ENCODE measurements at places on chromosomes 2 and 18.

GRCh38 chr2:8976442-8977259 lies 26.8 kb downstream of the MBOAT2 start:
- no peak overlapping the region for H3K4me3 ChIP-seq
- H3K36me3 ChIP-seq: no peaks in the 10 kb centered on the region
- DNase-seq: peak; percentile 11
- H3K4me1 ChIP-seq: no peaks in the 10 kb centered on the region
- H3K27me3 ChIP-seq: no peaks in the 10 kb centered on the region

- H3K27me3 ChIP-seq: no peaks in the 10 kb centered on the region
- no peaks in the 10 kb centered on the region for H3K36me3 ChIP-seq
- peak overlapping the region; percentile 89 for H3K27ac ChIP-seq
- H3K4me3 ChIP-seq: no peak overlapping the region
- peaks cover 20% of the 10 kb centered on the region for H3K4me1 ChIP-seq
Measured at GRCh38 chr2:10935953-10936942, 24.5 kb downstream of the KCNF1 start.

GRCh38 chr2:222912776-222913175 lies 51.9 kb downstream of the ACSL3 start:
- H3K27me3 ChIP-seq: no peaks in the 10 kb centered on the region
- no peaks in the 10 kb centered on the region for H3K36me3 ChIP-seq
- H3K4me3 ChIP-seq: no peak overlapping the region
- no peak for DNase-seq
- no peak overlapping the region for H3K27ac ChIP-seq
- peaks cover 7% of the 10 kb centered on the region for H3K4me1 ChIP-seq

GRCh38 chr2:7523481-7524120 lies 606.4 kb downstream of the RNF144A start:
- H3K4me3 ChIP-seq: no peak overlapping the region
- no peaks in the 10 kb centered on the region for H3K4me1 ChIP-seq
- no peak for DNase-seq
- H3K36me3 ChIP-seq: no peaks in the 10 kb centered on the region

- no peak overlapping the region for H3K27ac ChIP-seq
- H3K4me3 ChIP-seq: no peak overlapping the region
- no peaks in the 10 kb centered on the region for H3K4me1 ChIP-seq
- no peak for DNase-seq
- no peaks in the 10 kb centered on the region for H3K27me3 ChIP-seq
Measured at GRCh38 chr2:135600915-135601314, 69.6 kb downstream of the R3HDM1 start.

All from hepatocyte (in vitro differentiated cells).